ENCODE measurements at places on chromosomes 4 and X. TPM values are rescaled to one million over a fixed set of nuclear protein-coding genes. Genes with fewer than 3 reads are reported as not detected.

EVC gene
- 4.6 TPM for polyA plus RNA-seq

KCNIP4 gene
- polyA plus RNA-seq = 7.5 TPM

SLC26A1 gene
- 10.1 TPM for polyA plus RNA-seq

GRCh38 chr4:7334521-7335275 lies 100.0 kb downstream of the PSAPL1 start:
- no peaks in the 10 kb centered on the region for H3K36me3 ChIP-seq
- H3K4me3 ChIP-seq = no peak overlapping the region
- H3K27ac ChIP-seq = no peak overlapping the region
- no peaks in the 10 kb centered on the region for H3K27me3 ChIP-seq

- no peak for DNase-seq
- no peak overlapping the region for H3K4me3 ChIP-seq
- H3K27me3 ChIP-seq = no peaks in the 10 kb centered on the region
- H3K4me1 ChIP-seq = no peaks in the 10 kb centered on the region
- no peaks in the 10 kb centered on the region for H3K36me3 ChIP-seq
These were observed 50.6 kb upstream of the SRPX start for GRCh38 chrX:38271154-38271716.

- H3K27me3 ChIP-seq = no peaks in the 10 kb centered on the region
- H3K36me3 ChIP-seq = peaks cover 2% of the 10 kb centered on the region
- no peak for DNase-seq
- H3K27ac ChIP-seq = no peak overlapping the region
- no peaks in the 10 kb centered on the region for H3K4me1 ChIP-seq
- no peak overlapping the region for H3K4me3 ChIP-seq
These were observed 45.2 kb upstream of the CLCN4 start for GRCh38 chrX:10111364-10112148.

DNA sequence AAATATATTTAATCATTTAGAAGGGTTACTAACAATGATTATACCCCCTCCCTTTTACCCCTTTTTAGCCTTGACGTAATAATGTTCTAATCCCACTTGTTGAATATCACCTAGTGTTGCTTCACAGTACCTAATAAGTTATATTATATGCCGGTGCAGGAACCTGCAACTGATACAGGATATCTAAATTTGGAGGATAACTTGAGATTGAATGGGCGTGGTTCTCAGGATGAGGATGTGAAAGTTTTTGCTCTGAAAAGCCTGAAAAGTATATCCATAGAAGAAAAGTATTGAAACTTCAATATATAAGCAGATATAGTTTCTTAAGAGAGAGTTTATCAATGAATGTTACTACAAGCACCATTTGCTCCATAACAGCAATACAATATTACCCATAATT lies 59.8 kb downstream of the ZNF711 start:
- H3K4me3 ChIP-seq = no peak overlapping the region
- H3K27ac ChIP-seq = no peak overlapping the region
- no peaks in the 10 kb centered on the region for H3K27me3 ChIP-seq
- H3K36me3 ChIP-seq = peaks cover 17% of the 10 kb centered on the region
- H3K4me1 ChIP-seq = no peaks in the 10 kb centered on the region

GRCh38 chr4:165248102-165248501 lies 40.7 kb downstream of the KLHL2 start:
- H3K4me3 ChIP-seq = no peak overlapping the region
- no peak overlapping the region for H3K27ac ChIP-seq
- no peaks in the 10 kb centered on the region for H3K27me3 ChIP-seq
- no peaks in the 10 kb centered on the region for H3K4me1 ChIP-seq
- DNase-seq = no peak

DNA sequence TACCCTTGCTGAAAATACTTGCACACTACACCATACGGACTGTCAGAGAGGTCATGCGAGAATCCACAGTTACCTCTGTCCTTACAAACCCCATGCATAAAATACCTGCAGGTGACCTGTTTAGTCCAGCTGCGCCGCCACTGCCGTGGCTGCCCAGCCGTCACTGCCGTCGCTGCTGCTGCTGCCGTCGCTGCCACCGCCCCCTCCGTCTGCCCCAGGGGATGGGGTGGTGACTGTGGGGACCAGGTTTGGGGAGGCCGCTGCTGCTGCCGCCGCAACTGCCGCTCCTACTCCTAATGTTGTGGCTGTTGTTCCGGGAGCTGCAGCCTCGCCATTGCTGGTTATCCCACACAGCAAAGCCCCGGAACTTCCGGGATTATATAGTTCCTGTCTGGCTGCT lies 141.8 kb upstream of the ZCCHC13 start:
- no peak overlapping the region for H3K4me3 ChIP-seq
- peaks cover 3% of the 10 kb centered on the region for H3K36me3 ChIP-seq
- H3K27ac ChIP-seq = no peak overlapping the region
- H3K27me3 ChIP-seq = no peaks in the 10 kb centered on the region
- no peak for DNase-seq

GRCh38 chr4:128176643-128177042 lies 111.0 kb downstream of the PGRMC2 start:
- H3K36me3 ChIP-seq = peaks cover 5% of the 10 kb centered on the region
- H3K27ac ChIP-seq = no peak overlapping the region
- no peaks in the 10 kb centered on the region for H3K4me1 ChIP-seq
- H3K27me3 ChIP-seq = no peaks in the 10 kb centered on the region
- H3K4me3 ChIP-seq = no peak overlapping the region

DNA sequence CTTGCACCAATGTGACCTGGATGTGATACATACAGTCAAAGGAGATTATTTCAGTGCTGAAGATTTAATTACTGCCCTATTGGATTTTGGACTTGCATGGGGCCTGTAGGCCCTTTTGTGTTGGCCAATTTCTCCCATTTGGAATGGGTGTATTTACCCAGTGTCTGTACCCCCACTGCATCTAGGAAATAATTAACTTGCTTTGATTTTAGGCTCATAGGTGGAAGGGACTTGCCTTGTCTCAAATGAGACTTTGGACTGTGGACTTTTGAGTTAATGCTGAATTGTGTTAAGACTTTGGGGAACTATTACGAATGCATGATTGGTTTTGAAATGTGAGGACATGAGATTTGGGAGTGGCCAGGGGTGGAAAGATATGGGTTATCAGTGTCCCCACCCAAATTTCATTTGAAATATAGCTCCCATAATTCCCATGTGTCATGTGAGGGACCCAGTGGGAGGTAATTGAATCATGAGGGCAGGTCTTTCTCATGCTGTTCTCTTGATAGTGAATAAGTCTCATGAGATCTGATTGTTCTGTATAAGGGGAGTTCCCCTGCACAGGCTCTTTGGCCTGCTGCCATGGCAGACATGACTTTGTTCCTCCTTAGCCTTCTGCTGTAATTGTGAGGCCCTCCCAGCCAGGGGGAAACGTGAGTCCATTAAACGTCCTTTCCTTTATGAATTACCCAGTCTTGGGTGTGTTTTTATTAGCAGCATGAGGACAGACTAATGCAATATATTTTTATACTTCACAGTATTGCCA lies 362.2 kb upstream of the SPANXN4 start:
- H3K4me1 ChIP-seq = no peaks in the 10 kb centered on the region
- no peaks in the 10 kb centered on the region for H3K36me3 ChIP-seq
- no peaks in the 10 kb centered on the region for H3K27me3 ChIP-seq
- peak; percentile 5 for DNase-seq
- H3K27ac ChIP-seq = no peak overlapping the region
- no peak overlapping the region for H3K4me3 ChIP-seq

DNA sequence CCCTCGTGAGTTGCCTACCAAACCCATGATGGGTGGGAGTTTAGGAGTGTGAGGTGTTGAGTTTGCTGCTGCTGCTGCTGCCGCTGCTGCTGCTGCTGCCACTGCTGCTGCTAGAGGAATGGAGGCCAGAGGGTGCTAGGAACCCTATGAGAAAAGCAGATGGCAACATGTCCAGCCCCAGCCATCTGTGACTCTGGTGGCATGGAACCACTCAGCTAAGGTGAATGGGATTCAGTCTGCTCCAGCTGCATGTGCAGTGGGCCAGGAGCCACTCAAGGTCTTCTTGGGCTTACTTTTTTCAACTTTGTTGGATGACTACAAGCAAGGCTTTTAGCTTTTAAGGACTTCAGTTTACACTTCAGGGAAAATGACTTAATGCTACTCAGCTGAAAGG lies 103.8 kb downstream of the RTL5 start:
- H3K27ac ChIP-seq = no peak overlapping the region
- no peak overlapping the region for H3K4me3 ChIP-seq
- no peaks in the 10 kb centered on the region for H3K27me3 ChIP-seq
- DNase-seq = no peak

- H3K36me3 ChIP-seq = no peaks in the 10 kb centered on the region
- H3K27me3 ChIP-seq = no peaks in the 10 kb centered on the region
- H3K4me3 ChIP-seq = no peak overlapping the region
- no peak overlapping the region for H3K27ac ChIP-seq
- H3K4me1 ChIP-seq = peaks cover 17% of the 10 kb centered on the region
These were observed 42.9 kb upstream of the SPRY1 start for GRCh38 chr4:123353656-123354055.

DNA sequence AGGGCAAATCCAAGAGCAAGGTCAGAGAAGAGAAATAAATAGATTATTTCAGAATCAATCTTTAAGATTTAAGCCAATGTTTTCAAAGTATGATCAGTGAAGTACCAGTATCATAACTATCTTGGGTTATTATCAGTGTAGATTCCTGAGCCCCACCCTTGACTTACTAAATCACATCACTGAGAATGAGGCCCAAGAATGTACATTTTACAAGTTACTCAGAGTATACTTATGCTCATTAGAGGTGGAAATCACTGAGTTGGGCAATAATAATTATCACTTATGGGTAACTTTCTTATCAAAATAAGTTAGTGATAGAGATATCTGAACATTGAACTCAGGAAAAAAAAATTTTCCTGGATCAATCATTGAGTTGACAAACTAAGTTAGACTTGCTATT lies 121.6 kb upstream of the NOCT start:
- no peaks in the 10 kb centered on the region for H3K36me3 ChIP-seq
- peaks cover 16% of the 10 kb centered on the region for H3K4me1 ChIP-seq
- no peaks in the 10 kb centered on the region for H3K27me3 ChIP-seq
- DNase-seq = no peak

DNA sequence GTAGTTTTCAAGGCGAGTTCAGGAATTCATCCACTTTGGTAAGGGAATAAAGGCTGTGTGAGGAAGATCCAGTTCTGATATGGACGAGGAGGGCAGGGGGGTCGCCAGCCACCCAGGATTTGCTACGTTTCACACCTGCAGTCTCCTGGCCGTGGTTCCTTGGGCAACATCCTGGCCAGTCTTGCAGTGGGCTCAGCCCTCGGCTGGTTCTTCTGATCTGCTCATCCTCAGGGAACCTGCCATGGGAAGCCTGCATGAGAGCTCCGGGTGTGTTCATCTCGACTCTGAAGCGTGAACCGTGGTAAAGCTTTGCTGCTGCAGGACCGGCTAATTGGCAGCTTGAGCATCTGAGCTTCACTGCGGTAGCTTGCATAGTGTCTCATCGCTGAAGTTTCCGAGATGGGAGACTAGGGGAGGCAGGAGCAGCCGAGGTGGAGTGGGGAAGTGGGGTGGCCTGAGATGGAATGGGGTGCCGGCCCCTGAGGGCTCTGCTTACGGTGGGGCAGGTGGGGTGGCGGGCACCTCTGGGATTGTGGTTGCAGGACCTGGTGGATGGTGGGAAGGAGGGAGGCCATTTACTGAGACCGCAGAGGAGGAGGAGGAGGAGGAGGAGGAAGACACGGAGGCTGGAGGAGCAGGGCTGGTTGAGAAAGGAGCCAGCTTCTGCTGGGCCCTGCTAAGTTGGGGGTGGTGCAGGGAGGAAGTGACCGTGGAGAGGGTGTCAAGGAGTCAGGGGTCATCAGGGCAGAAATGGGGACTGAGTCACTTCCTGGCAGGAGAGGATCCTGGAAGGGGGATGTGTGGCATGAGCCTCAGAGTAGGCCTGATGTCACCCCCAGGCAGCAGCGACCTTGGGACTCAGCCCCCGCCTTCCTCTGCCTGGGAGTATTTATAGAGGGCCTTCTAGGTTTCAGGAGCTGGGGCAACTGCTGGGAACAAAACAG lies 213.1 kb upstream of the PSAPL1 start:
- no peak overlapping the region for H3K4me3 ChIP-seq
- no peaks in the 10 kb centered on the region for H3K27me3 ChIP-seq
- no peaks in the 10 kb centered on the region for H3K36me3 ChIP-seq
- peaks cover 3% of the 10 kb centered on the region for H3K4me1 ChIP-seq
- DNase-seq = peak; percentile 19
- H3K27ac ChIP-seq = no peak overlapping the region

DNA sequence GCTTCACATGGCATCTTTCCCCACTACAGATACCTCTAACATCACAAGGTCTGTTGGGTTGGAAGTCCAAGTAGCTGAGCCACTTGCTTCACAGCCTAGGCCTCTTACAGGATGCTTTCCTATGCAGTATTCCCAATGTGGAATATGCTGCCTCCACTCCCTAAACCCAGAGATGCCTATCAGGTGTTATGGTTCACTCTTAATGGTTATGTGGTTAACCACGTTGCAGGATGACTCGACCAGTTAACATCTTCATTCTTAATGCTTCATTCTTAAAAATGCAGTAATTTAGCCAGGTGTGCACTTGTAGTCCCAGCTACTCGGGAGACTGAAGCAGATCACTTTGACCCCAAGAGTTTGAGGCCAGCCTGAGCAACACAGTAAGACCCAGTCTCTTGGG lies 24.2 kb downstream of the HAUS3 start:
- H3K4me3 ChIP-seq = no peak overlapping the region
- no peak overlapping the region for H3K27ac ChIP-seq
- no peak for DNase-seq
- no peaks in the 10 kb centered on the region for H3K36me3 ChIP-seq
- no peaks in the 10 kb centered on the region for H3K27me3 ChIP-seq

- no peak overlapping the region for H3K27ac ChIP-seq
- peaks cover 13% of the 10 kb centered on the region for H3K27me3 ChIP-seq
- H3K36me3 ChIP-seq = no peaks in the 10 kb centered on the region
- peaks cover 2% of the 10 kb centered on the region for H3K4me1 ChIP-seq
These were observed 4.0 kb downstream of the MFAP3L start for GRCh38 chr4:170022211-170022610.

- H3K27me3 ChIP-seq = no peaks in the 10 kb centered on the region
- H3K4me3 ChIP-seq = no peak overlapping the region
- H3K27ac ChIP-seq = no peak overlapping the region
- peaks cover 2% of the 10 kb centered on the region for H3K36me3 ChIP-seq
- H3K4me1 ChIP-seq = no peaks in the 10 kb centered on the region
These were observed 9.8 kb downstream of the TRO start for GRCh38 chrX:54930291-54931049.

GRCh38 chrX:7068939-7069367 lies 78.6 kb upstream of the STS start:
- no peak overlapping the region for H3K4me3 ChIP-seq
- peaks cover 4% of the 10 kb centered on the region for H3K36me3 ChIP-seq
- DNase-seq = no peak

GRCh38 chr4:59598330-59598618 lies 1601.9 kb upstream of the ADGRL3 start:
- no peak overlapping the region for H3K4me3 ChIP-seq
- H3K27me3 ChIP-seq = no peaks in the 10 kb centered on the region
- no peaks in the 10 kb centered on the region for H3K4me1 ChIP-seq
- H3K36me3 ChIP-seq = no peaks in the 10 kb centered on the region

GRCh38 chr4:27009539-27009938 lies 148.9 kb downstream of the STIM2 start:
- no peaks in the 10 kb centered on the region for H3K27me3 ChIP-seq
- no peak overlapping the region for H3K4me3 ChIP-seq
- no peak for DNase-seq
- no peaks in the 10 kb centered on the region for H3K4me1 ChIP-seq
- no peak overlapping the region for H3K27ac ChIP-seq
